ENCODE measurements at places on chromosomes 2 and 18. TPM values are rescaled to one million over a fixed set of nuclear protein-coding genes. Genes with fewer than 3 reads are reported as not detected.

GRCh38 chr18:56469582-56469981, 168.8 kb downstream of the TXNL1 start:
- DNase-seq: no peak

NXPH2 gene
- not detected for total RNA-seq

DNA sequence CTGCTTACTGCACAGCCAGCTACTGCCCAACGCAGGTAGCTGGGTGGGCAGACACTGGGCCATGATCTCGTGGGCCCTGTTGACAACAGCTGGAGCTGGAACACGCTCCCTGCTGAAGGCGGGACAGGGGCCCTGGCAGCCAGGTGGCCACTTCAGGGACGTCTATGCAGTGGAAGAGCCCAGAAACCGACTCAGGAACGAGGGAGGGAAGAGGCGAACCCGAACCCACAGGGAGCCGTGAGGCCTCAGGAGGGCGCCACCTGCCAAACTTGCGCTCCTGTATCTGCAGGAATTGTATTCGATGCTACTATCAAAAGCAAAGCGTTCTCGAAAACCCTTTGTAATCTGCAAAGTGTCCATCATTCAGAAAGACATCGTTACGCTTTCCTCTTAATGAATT, 198.4 kb downstream of the EIPR1 start:
- peak; percentile 44 for DNase-seq

GRCh38 chr2:109210431-109211200, 81.6 kb downstream of the SH3RF3 start:
- peak; percentile 57 for DNase-seq

DNA sequence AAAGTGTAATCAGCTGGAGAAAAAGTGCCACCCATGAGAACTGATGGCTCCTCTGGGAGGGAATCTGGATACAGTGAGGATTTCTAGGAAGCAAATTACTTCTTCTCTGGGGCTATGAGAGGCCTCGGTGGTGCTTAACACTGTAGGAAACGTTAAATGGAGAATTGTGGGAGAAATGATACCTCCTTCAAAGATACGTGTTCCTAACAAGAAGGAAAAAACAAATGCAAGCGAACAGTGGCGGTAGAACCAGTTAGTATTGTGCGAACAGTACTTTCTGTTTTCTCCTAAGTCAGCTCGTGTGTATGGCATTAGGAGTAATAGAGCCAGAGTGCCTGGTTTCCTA, 587 bp upstream of the MTIF2 start:
- no peak for DNase-seq

SERPINB4 gene
- not detected for total RNA-seq

L3MBTL4 gene
- total RNA-seq: 10.5 TPM

GBX2 gene
- total RNA-seq: not detected

SLC11A1 gene
- 77.1 TPM for total RNA-seq

GRCh38 chr2:148479398-148479797, 165.2 kb upstream of the EPC2 start:
- DNase-seq: no peak

KRTCAP3 gene
- 1.4 TPM for total RNA-seq

DNA sequence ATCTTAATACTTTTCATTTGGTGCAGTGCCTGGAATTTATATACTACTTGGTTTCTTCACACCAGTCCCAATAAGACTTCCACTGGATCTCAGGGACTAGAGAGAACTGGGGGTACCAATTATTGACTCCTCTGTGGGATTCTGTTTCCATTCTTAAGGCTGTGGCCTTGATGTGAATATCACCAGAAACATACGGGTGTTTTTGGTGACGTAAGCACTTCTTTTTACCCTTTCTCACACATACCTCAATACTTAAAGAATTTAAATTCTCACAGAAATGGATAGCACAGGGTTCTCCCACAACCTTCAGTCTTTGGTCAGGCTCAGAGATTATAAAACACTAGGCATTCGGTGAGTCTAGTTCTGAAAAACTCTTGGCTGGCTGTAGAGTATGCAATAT, 84.1 kb downstream of the SUCLG1 start:
- DNase-seq: no peak

- no peak for DNase-seq
Measured at GRCh38 chr2:195450552-195451113, 206.4 kb upstream of the SLC39A10 start.

LRP2 gene
- total RNA-seq: not detected

IL36A gene
- not detected for total RNA-seq

KANSL3 gene
- total RNA-seq: 36.1 TPM

COL4A4 gene
- total RNA-seq: 3.0 TPM

- no peak for DNase-seq
Measured at GRCh38 chr2:110713513-110714362, 18.6 kb upstream of the ACOXL start.

MARS2 gene
- 3.5 TPM for total RNA-seq

ANKRD12 gene
- 91.9 TPM for total RNA-seq

GRCh38 chr2:96775160-96775559, 14.5 kb downstream of the CNNM4 start:
- no peak for DNase-seq

GRCh38 chr18:77505499-77505898, 255.9 kb downstream of the GALR1 start:
- no peak for DNase-seq

VWA3B gene
- total RNA-seq: not detected

BIRC6 gene
- 94.2 TPM for total RNA-seq

- DNase-seq: peak; percentile 45
Measured at GRCh38 chr2:10978090-10978670, 66.4 kb downstream of the KCNF1 start.

DNA sequence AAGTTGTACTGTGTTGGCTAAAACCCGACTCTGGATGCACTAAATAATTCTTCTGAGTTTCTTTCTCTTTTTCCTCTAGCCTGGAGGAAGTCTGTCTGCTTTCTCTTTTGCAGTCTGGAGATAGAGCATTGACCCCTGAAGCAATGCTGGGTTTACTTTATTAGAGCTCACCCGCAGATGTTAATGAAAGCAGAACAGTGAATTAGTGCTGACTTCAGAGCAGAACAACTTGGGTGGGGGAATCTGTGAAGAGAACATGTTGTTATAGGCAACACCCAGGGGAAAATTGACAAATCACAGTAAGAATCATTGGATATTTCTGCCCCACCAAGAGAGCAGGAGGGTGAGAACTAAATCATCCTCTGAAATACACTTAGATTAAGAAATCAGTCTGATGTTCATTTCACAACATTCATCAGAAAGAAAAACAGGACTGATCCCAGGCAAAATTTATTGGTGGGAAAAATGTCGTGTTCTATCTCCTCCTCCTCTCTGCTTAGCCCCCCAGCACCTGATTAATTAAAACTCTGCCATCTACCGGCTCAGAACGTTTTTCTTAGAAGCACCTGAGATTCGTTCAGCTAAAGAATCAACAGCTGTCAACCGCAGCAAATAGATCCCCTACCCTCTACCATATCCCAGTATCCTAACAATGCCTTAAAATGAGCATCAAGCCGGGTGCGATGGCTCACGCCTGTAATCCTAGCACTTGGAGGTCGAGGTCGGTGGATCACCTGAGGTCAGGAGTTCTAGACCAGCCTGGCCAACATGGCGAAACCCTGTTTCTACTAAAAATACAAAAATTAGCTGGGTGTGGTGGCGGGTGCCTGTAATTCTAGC, 165.1 kb downstream of the FMNL2 start:
- no peak for DNase-seq

SAP130 gene
- total RNA-seq: 17.2 TPM

DNA sequence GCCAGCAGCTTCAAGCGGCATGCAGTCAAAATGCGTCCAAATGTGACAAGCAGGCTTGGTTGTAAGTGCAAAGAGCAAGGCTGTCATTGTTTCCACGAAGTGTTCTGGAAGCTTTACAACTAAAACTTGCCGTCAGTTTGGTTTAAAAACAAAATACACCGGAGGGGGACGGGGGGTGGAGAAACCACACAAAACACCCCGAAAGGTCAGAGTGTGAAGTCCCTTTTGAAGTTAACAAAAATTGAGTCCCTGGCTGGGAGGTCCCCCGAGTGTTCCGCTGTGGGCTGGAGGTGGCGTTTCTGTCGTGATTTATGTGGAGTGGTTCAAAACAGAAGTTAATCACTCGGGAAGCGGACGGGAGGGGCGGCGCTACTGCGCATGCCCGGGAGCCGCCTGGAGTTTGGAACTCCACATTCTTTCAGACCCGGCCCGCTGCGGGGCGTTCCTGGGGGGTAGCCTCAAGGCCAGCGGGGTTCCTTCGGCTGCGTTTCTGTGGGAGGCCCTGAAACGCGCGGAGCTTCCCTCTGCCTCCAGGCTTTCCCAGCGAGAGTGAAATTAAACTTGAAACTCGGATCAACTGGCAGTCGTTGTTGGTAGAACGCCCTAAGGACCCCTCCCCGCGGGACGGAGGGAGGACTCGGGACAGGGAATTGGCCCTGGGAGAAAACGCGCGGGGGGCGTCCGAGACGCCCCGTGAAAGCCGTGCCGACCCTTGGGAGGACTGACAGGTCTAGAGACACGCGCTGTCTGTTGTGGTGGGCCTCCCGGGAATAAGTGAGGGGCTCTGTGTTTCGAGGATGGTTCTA, 1.4 kb downstream of the TGIF1 start:
- DNase-seq: peak; percentile 98

- no peak for DNase-seq
Measured at GRCh38 chr18:75212751-75213090, 2.1 kb downstream of the TSHZ1 start.

DNA sequence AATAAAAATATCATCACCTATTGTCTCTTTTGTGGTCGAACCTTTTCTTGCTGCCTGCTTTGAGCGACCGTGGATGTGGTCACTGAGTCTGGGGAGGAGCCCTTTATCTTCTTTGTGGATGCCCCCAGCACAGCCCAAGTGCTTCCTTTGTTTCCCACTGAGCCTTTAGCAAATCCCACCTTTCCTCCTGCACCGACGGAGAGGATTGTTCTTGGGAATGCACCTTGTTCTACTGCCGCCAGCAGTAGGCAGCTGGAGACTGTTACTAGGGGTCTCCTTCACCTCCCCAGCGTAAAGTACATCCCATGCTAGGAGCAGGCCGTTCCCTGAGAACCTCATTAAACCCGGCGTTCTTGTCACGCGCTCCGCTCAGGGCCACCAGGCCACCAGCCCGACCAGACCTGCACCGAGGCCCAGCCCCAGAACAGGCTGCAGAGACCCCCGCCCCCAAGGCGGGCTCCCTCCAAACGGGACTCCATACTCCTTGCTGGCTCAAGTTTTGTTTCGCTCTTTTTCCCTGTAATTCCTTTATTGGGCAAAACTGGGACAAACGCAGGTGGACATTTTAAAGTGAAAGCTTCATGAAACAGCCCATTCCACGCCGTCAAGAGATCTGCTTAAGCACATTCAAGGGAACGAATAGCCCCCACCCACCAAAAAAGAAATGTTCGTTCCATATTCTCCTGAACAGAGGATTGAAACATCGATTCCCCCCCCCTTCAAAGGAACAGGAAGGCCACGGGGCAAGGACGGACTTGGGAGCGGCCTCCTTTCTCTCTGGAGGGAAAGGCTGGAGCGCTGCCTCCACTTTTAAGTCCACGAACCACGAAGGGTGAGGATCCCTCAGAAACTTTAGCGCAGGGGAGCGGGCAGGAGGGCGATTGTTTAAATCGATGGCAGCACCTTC, 1.1 kb upstream of the MAT2A start:
- peak; percentile 87 for DNase-seq

GRCh38 chr2:73952499-73953446, 26.1 kb downstream of the DGUOK start:
- no peak for DNase-seq

ACOXL gene
- not detected for total RNA-seq

DNA sequence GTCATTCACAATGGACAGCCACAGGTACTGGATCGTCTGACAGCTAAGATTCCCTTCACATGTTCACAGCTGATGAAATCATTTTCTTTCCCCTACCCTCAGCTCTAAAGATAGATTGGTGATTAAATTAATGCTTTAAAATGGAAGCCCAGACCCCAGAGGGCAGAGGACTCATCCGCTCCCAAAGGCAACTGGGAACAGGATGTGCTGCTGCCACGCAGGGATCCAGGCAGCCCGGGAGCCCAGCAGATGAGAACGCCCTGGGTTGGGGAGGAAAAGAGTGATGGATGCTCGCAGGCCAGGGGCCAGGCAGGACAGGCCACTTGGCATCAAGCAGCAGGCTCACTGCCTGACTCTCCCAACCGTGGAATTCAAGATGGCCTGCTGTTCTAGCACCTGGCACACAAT, 41.3 kb downstream of the HDHD2 start:
- no peak for DNase-seq

DNA sequence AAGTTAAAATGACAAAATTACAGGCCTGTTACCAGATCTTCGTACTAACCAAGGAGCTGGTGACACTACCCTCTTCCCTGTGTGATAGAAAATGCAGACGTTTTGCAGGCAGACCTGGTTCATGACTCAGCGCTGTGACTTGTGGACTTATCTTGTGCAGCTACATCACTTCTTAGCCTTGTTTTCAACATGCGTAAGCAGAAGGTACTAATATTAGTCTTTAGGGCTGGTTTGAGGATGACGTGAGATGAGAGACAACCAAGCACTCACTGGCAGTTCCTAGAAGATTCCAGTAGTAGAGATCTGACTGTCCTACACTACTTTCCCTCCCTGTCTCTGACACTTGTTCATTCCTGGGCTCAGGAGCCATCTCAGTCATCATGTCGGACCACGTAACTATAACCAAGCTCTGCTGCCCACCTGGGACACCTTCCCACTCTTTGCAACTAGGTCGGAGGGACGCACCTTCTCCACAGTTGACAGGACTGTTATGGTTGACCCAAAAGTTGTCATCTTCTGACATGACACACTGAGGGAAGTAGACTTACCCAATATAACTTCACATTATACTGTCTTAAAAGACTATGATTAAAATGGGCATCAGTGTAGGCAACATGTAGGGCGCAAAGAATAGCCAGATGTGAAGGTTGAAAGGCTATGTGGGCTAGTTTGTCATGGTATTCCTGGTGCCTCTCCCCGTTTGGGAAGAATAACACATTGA, 64.8 kb downstream of the TNFRSF11A start:
- DNase-seq: no peak

NOSTRIN gene
- total RNA-seq: 18.7 TPM

- no peak for DNase-seq
Measured at GRCh38 chr2:133193544-133194361, 374.5 kb downstream of the NCKAP5 start.

DNA sequence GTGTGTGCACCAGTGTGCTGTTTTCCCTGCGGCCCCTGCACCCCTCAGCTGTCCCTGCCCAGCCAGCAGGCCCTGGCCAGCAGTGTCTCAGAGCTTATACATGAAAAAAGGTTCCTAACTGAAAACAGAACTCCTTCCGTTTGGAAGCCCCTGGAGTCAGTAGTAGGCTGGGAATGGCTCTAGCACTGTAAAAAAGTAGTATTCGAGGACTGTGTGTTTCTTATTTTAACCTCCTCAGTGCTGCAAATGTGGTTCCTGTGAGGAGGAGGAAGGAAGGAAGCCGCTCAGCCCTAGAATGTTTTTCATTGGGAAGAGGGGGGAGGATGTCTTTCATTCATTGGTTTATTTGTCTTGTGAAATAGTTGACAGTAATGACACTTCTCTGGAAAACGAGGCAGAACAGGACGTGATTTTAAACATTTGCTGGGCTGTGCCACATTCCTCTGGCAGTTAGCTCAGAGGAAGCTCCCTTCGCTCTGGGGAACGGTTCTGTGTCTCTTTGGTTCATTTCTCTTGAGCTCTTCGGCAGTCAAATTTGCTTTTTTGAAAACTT, 103.5 kb downstream of the SPTBN1 start:
- no peak for DNase-seq

OXER1 gene
- total RNA-seq: 2.2 TPM
